ENCODE measurements at places on chromosomes 7 and 10.

DNA sequence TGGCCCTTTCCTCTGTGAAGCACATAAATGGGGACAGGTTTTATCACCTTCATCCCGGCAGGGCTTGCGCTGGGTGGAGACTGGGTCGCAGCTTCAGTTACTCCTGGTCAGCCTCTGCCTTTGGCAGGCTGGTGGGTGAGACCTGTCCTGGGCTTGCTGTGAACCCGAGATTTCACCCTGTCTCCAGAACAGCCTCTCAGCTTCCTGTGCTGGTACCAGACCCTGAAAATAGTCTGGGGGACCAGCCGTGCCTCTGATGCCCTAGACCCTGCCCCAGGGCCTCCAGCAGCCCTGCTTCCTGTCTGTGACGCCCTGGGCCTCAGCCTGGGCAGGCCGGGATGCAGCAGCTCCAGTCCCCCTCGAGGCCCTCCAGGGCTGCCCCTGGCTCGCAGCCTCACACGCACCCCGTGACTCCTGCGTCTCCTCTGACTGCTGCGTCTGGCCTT is 13.2 kb upstream of the PWWP2B start:
- no peak for DNase-seq

DNA sequence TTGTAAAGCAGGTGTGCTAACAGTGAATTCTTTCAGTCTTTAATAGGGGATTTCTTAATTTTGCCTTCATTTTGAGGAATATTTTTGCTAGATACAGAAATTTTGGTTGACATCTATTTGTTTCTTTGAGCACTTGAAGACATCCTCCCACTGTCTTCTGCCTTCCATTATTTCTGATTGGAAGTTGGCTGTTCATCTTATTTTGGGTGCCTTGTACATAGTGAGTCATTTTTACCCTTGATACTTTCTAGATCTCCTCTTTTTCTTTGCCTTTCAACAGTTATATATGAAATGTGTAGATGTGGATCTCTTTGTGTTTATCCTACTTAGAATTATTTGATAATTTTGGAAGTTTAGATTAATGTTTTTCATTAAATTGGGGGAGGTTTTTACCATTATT is 631.0 kb downstream of the AUTS2 start:
- DNase-seq, result no peak

DNA sequence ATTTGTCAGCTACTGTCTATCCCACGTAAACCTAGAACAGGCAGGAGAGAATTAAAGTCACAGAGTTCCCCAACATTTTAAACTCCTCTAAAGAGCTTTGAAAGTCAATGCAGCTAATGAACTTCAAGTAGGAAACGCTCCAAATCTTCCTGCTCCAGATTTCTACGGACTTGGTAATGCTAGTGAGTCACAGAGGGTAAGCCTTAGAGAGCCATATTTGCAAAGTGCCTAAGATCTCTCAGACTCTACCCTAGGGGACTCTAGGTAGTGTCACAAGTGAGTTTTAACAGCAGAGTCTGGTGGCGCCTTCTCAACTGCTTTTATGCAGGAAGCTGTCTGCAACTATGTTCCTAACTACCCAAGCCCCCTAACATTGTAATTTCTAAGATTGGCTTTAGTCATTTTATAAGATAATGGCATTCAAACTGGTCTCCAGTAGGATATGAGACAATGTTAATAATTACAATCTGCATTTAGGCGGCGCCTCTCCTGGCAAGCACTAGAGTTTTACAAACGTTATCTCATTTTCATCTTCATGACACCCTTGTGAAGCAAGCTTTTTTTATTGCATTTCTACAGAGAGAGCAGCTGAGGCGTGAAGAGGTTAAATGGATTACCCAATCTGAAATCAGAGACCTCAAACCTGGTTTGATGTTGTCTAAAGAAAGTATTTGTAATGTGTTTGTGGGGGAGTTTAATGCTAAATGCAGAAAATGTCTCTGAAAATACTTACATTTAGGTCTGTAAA is 22.0 kb upstream of the FZD1 start:
- no peak for DNase-seq

DNA sequence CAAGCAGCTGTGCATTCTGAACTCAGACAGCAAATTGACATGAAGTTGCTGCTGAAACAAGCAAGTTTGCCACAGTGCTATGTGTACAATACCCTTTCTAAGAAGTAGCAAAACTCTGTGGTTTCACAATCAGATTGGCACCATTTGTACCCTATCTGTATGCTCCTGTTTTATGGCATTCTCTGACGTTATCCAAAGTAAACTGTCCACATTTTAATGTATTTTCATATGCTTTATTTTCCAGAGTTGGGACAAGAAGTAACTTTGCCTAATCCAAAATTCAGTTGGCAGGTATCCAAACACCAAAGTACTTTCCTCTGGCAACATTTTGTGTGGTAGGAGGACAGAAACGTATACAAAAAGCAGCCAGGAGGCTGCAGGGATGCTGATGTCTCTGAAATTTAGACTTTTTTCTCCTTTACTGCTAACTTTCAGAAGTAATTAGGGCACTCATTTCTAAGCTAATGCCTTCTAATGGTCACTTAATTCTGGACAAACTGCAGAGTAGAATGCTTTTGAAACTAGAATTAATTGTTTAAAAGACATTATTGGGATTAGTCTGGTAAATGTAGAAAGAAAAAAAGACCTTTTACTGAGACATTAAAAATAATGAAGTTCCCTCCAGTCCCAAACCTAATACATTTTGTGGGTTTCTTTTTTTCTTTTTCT is 414.7 kb upstream of the NRP1 start:
- no peak for DNase-seq

DNA sequence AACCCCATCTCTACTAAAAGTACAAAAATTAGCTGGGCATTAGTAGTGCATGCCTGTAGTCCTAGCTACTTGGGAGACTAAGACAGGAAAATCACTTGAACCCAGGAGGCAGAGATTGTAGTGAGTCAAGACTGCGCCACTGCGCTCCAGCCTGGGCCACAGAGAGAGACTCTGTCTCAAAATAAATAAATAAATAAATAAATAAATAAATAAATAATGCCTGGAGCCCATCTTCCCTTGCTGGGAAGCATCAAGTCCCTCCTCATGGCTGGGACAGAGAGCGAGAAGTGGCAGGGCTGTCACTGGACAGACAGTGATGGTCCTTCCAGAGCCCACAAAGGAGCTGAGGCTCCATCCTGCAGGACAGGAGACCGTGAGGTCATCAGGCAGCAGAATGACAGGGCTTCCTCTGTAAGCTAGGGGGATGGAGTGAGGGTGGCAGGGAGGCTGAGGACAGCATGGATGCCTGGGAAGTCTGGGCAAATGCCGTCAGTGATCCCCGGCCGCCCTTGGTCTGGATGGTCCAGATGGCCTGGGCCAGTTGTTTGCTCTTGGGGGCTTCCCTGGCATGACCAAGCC is 36.4 kb upstream of the ELN start:
- no peak for DNase-seq

GRCh38 chr10:103543617-103544525 is 50.4 kb downstream of the NEURL1 start:
- DNase-seq, result no peak

DNA sequence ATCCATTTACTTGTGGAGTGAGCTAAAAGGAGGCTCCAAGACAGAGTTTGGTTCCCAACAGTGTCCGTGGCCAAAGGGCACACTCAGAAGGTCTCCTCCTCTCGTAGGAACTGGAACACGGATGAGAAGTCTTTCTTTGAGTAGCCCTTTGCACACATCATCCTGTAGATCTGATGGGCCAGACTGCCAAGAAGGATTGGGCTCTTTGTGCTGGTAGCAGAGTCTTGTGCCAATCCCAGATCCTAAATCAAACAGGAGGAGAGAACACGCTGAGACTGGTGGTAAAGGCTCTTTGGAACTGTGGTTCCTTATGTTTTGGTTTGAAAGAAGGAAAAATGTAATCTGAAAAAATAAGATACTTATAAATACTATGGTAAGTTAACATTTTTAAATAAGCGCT is 136.6 kb downstream of the HIBADH start:
- no peak for DNase-seq

DNA sequence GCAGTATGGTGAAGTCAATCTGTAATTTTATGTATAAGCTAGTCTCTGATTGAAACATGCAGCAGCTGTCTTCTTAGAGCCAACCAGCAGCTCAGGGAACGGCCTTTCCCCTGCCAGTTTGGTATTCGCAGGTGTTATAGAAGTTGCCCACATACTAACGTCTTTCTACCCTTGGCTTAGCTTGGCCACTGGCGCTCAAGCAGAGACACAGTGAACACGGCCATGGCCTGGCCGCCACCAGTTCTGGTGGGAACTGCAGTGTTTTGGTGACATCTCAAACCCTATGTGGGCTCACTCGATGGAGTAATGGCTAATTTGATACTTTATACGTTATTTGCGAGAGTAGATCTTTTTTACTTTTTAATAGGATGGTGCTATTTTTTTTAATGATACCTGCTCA is 17.1 kb downstream of the EIF4H start:
- DNase-seq, result no peak

DNA sequence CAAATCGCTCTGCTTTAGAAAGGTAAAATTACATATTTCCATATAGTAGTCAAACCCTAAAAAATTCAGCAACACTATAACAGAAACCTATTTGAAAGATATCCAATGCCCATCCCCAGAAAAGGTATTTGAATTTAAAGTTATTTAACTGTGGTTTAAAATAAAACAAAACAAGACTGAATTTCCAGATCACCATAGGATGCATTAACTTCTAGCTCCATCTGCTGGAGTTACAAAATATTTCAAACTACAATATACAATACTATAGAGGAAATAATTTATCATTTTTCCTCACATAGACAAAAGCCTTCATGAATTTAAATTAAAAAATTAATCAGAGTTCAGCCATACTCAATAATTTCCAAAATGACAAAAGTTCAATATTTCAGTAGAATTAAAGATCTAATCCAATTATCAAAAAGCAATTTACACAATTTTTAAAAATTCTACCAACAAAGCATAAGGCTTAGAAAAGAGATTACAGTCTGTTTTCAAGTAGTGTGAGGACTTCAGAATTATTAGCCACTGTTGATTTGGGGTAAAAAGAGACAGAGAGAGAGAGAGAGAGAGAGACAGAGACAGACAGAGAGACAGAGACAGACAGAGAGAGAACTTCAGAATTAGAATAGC is 75.9 kb downstream of the LMBR1 start:
- no peak for DNase-seq

DNA sequence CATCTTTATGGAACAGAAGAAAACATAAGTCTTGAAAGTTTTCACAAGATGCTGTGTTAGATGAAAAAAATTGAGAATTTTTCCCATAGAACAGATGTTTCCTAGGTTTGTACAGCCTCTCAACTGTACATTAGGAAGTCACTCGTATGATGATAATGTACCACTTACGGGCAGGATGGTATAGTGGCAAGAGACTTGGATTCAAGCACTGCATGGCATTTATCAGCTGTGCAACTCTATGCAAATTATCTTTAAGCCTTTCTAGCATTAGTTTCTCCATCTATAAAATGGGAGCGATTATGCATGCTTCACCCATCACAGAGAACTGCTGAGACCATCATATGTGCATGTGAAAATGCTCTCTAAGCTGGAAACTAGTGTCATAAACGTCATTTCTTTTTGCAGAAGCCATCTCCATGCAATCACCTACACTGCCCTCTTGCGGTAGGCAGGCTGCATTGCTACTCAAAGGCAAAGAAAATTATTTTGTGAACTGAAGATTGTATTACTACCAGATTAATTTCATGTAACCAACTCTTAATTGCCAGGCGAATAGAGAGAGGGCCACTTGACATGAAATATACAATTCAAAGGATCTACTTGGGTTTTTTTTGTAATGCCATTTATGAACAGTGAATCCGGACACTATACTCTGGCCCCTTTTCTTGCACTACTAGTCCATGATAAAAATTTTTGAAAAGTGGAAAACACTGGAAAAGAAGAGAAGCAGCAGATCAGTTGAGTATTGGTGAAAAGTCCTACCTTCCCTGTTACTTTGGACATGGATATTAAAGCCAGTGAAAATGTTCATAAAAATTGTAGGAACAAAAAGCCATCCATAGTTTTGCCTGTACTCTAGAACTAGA is 102.3 kb downstream of the JAZF1 start:
- no peak for DNase-seq

- no peak for DNase-seq
Observed at GRCh38 chr10:26481315-26481692, 43.2 kb downstream of the APBB1IP start.

GRCh38 chr7:105015390-105015965 is 1.5 kb downstream of the KMT2E start:
- no peak for DNase-seq

GRCh38 chr10:65033957-65034356 is 1512.8 kb downstream of the REEP3 start:
- no peak for DNase-seq

DNA sequence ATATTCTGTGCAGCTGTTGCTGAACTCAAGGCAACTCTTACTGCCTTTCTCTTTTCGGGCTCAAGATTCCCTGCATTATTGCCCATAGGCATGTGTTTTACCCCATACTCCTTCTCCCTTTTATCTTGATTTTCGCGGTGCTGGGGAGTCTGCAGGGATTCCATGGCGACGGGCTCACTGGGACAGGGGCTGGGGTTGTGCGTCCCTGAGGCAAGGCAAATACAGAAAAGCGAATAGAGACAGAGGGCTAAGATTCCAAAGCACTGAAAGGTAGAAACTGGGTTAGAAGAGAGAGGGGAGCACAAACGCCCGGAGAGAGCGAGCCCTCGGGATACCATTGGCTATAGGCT is 519 bp upstream of the RPP38 start:
- DNase-seq, result no peak
